ENCODE measurements at places on chromosomes 1 and 21.
A peak's percentile ranks its signal among the peaks of the same experiment; 100 is the strongest.

DNA sequence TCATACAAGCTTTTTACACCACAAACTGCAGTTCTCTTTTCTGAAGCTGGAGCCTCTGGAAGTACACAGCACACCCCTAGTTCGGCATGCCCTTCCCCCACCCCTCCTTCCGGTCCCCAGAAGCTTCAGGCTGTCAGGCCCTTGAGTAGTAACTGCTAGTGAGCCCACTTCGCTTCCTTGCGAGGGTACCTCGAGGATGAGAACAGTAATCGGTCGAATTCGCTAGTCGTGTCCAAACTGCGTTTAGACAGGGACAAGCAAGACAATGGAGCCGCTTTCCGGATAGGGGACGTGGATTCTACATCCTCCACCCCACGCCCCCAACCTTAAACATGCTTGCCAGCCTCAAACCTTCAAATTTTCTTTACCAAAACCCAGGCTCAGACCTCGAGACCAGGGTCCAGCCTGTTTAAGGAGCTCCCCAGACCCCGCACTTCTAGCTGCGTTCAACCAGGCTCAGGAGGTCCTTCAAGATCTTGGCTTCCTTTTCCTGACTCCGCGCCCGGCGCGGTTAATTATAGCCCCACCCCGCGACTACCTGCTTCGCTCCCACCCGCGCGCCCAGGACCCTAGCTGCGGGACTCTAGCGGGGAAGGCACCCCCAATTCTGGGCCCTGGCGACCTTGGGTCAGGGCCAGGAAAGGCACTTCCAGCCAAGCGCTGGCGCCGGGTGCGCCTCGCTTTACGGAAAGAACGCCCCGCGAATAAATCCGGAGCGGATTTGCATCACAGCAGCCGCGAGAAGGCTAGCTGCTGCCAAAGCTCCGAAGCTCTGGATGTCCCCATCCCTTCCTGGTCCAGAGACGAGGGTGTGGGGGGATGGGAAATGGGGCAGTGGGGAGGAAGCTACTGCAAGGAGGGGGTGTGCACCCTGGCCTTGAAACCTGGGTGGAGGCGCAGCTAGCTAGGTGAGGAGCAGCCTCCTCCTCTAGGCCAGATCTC, 8.1 kb upstream of the TSPAN1 start:
- DNase-seq = peak; percentile 35

DNA sequence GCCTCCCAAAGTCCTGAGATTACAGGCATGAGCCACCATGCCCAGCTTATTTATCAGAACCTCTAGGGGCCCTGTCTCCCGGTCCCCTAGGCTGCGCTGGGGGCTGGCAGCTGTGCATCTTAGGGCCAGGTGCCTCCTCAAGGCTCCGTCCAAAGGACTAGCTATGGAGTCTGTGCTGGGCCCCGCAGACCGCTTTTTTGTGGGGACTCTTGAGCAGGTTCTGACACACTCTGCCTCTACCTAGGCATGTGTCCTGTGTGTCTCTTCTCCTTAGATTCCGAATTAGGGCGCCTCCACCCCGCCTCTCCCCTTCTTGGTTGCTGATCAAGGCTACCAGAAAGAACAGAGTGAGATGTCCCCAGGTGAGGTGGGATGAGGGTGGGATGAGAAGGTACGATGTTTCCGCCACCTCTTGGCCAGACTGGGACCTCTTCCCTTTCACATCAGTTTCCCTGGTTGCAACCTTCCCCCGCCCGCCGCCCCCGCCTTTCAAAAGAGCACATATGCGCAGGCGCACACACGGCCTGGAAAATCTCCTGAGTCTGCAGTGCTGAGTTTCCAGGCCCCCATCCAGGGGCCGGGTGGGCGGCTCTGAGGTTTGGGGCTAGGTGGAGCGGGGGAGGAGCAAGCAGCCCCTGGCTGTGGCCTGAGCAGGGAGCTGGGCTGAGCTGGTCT, 5.0 kb upstream of the PTPN7 start:
- no peak for DNase-seq

DNA sequence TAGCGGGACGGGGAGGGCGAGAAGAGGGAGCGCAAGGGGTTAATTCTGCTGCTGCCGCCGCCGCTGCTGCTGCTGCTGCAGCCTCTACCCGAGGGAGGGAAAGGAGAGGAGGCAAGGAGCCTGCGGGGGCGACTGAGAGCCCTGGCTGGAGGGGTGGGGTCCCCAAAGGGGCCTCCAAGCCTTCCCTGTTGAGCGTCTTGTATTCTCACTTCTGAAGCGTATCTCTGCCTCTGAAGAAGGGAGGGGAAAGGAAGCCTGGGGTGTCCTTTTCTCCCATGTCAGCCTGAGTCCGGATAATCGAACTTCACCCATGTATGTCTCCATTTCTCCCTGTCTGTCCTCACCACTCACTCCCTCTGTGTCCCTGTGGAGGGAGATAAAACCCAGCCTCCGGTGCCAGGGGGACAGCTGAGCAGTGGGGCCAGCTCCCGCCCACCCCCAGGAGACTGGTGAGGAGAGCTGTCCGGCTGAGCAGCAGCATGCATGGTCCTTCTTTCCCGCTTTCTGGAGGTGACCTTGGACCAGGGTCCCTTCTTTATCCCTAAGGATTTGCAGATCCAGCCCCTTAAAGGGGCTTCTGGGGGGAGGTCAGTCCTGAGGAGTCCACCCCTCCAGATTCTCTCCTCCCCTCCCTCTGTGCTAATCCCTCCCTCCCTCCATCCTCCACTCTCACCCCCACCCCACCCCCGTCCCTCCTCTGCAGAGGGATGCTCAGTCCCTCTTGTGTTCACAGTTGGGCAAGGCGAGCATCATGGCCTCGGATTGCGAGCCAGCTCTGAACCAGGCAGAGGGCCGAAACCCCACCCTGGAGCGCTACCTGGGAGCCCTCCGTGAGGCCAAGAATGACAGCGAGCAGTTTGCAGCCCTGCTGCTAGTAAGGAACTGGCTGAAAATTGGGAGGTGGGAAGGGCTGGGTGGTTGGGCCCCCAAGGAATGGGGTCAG, 1.0 kb downstream of the NCDN start:
- DNase-seq = no peak

- no peak for DNase-seq
These were observed 3.1 kb downstream of the TRAF5 start for GRCh38 chr1:211329764-211330201.

DNA sequence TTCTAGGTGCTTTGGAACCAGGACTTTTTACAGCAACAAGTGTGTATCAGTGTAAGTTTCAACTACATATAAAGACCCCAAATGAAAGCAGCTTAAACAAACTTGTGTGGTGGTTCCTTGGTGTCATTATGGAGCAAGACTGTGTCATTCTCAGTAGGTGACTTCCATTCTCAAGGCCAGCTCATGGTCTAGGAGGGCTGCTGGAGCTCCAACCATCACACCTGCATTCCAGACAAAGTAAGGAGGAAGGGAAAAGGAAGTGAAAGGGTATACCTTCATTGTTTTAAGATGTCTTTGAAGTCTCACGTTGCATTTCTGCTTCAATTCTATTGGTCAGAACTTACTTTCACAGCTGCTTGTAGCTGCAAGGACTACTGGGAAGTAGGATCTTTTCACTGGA, 188.6 kb downstream of the C1orf94 start:
- DNase-seq = no peak

All from Kasumi-1 (cell line).